ENCODE measurements at places on chromosomes 7 and 10.

GRCh38 chr7:28903730-28904577 is 54.2 kb downstream of the TRIL start:
- DNase-seq: no peak

- DNase-seq: no peak
These were observed 191.1 kb upstream of the SLC26A5 start for GRCh38 chr7:103637094-103637493.

DNA sequence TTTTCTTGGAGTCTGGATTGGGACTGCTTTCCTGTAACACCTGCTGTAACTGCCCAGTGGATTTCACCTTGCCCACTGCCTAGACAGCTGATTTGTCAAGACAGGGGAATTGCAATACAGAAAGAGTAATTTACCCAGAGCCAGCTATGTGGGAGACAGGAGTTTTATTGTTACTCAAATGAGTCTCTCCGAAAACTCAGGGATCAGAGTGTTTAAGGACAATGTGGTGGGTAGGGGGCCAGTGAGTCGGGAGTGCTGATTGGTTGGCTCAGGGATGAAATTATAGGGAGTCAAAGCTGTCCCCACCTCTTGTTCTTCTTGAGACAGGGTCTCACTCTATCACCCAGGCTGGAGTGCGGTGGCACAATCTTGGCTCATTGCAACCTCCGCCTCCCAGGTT is 25.2 kb upstream of the BNIP3 start:
- DNase-seq: no peak

- DNase-seq: no peak
These were observed 156.7 kb downstream of the MAGI2 start for GRCh38 chr7:79296553-79297320.

GRCh38 chr10:1048732-1049424 is at the start of gene IDI1:
TSS of gene IDI1 (minus strand) at chr10:1049119. CDS start at chr10:1049003, 116 bp downstream.
- peak; percentile 93 for DNase-seq

DNA sequence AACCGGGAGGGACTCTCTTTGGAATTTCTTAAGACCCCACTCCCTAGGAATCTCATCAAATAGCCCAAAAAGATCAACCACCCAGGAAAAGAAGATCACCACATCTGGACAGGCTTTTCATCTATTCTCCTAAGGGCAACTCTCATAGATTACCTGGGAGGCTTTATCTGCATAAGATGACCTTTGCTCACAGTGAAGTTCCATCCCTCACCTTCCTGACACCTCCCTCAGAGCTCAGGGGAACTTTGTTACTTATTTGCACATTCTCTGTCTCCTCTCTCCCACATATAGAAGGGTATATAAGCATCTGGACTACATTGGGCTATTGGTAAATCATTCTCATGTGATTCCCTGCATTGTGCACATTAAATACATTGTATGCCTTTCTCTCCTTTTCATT is 80.1 kb downstream of the ELMO1 start:
- DNase-seq: no peak

DNA sequence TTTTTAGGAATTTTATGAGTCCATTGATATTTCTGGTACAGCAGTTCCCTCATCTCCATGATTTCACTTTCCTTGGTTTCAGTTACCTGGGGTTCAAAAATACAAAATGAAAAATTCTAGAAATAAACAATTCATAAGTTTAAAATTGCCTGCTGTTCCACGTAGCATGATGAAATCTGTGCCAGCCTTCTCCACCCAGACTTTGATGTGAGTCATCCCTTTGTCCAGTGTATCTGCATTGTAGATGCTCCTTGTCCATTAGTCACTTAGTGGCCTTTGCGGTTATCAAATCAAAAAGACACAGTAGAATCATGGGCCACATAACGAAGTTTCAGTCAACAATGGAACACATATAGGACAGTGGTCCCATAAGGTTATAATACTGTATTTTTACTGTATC is 286.9 kb downstream of the PTEN start:
- no peak for DNase-seq

DNA sequence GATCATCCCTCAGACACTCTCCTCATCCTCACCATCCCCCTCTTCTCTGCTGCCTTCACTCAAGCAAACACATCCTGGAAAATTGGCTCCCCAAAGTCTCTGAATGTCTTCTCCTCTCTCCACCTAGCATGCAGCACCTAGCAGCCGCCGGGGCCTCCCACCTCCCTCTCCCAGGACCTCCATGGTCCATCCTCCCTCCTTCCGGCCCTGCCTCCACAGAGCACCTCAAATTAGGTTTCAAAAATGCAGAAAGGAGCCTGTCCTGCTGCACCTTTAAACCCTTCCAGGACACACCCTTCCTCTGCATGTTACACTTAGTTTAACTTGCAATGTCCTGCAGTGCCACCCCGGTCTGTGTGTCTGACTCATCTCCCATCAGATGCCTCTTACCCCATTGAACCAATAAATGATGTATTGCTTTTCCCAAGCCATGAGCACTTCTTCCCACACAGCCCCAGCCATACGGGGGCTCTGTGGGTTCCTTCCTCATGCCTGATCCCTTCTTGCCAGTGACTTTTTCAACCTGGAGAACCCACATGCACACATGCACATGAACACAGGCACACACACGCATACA is 582.5 kb upstream of the MGMT start:
- DNase-seq: no peak

GRCh38 chr10:6877722-6878392 is 297.8 kb upstream of the PRKCQ start:
- DNase-seq: no peak
